ENCODE measurements at places on chromosomes 6 and 20.

DNA sequence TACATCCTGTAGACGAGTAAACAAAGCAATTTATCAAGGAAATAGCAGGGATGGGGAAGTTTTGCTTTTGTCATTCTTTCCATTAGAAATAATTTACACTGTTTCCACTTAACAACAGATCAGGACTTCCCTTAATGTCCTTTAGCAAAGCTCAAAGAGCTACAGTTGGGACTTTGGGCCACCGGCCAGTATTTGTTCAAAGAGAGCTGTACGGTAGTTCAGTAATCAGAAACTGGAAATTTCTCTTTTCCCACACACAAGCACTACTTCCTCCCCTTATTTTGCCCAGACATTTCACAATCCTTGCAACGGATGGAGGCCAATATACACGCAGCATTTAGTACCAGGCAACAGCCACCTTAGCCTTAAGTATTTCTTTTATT is 12.1 kb upstream of the HINT3 start:
- DNase-seq, result no peak

DNA sequence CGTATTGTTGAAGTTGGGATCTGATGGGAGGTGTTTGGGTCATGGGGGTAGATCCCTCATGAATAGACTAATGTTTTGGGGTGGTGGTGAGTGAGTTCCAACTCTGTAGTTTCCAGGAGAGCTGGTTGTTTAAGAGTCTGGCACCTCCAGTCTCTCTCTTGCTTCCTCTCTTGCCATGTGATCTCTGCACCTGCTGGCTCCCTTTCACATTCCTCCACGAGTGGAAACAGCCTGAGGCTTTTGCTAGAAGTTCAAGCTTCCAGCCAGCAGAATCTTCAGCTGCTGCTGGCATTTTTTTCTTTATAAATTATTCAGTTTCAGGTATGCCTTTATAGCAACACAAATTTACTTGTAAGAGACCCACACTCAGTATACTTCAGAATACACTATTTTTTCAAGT is 1021.6 kb downstream of the EYS start:
- DNase-seq, result no peak

DNA sequence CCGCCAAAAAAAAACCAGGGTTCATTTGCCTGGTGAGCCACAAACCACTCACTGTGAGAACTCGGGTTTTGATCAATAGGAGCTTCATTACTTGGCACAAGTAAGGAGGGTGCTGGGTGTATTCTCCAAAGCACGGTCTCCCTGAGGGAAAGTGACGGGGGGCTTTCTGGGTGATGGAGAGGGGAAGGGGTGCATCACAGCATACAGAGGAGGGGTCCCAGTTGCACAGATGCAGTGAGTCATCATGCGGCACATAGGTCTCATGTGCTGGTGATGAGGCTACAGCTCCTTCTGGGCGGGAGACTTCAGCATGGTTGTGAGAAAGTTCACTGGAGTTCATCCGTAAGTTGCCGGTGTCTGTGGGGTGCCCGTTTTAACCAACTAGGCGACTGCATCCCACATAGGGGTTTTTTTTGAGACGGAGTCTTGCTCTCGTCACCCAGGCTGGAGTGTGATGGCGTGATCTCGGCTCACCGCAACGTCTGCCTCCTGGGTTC is 36.2 kb downstream of the SUN5 start:
- peak; percentile 63 for DNase-seq

GRCh38 chr6:56297022-56297989 is 49.9 kb upstream of the COL21A1 start:
- no peak for DNase-seq

DNA sequence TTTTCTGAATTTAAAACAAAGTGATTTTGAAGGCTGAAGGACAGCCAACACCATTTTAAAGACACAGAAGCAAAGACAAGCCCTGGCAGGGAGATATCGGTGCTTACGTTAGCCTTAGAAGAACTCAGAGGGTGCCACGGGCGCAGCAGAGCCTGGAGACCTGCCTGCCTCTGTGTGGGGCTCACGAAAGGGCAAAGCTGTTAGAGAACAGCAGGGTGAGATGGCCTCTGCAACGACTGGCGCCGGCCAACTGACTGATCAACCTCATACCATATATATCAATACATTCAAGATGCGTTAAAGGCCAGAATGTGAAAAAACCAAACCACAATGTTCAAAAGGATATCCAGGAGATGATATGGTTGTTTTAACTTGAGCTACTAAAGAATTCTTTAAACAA is 151.0 kb upstream of the RPS6KA2 start:
- DNase-seq, result no peak

- DNase-seq, result no peak
Observed at GRCh38 chr6:157462956-157463742, 82.2 kb downstream of the ZDHHC14 start.

GRCh38 chr6:147141711-147142308 is 62.4 kb upstream of the STXBP5 start:
- no peak for DNase-seq

DNA sequence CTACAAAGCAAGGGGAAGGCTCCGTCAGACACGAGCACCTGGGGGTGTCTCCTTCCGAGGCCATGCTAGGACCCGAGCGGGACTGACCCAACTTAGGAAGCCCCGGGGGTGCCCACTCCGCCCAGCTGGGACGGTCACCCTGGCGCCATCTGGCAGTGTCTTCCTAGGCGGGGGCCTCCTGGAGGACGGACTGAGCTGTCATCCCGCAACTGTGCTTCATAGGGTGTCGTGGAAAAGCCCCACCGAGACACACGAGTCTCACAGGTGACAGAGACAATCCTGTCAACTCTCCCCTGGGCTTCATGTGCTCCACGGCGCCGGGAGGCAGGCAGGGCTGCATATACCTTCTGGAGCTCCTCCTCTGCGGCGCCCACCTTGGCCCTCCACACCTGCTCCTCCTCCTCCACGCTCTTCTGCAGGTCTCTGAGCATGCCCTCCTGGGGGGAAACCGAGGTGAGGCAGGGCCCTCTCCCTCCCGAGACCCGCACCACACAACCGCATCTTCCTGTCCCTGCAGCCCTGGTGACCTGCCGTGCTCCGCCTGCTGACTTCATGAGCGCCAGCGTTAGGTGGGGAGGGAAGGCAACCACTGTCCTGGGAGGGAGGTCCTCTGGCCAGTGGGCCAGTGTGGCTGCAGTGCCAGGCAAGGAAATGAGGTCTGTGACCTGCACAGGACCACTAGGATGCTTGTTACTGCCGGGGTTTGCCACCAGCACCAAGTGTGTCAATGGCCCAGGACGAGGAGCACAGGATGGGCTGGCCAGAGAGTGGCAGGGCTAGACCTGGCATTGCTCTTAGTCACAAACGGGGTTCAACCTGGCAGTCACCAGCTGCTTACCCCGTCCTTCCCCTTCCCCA is 50.7 kb downstream of the DSTN start:
- no peak for DNase-seq

DNA sequence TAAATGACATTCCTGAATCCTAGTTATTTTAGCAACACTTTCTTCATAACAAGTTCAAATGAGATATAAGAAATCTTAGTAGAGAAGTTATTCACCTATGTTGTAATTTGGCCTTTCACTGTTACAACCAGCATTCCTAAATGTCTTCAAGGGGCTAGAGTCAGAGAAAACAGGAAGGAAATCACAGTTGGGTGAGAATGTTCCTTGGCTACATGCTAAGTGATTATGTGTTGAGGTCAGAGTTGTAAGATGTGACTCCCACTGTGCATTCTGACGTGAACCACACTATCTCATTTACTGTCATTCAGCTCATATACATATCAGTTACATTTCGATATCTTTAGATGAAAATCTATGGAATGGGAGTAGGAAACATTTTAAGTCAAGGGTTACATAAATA is 51.0 kb upstream of the MLIP start:
- DNase-seq, result no peak

- DNase-seq, result no peak
Observed at GRCh38 chr6:110556317-110557110, 80.1 kb upstream of the SLC22A16 start.

DNA sequence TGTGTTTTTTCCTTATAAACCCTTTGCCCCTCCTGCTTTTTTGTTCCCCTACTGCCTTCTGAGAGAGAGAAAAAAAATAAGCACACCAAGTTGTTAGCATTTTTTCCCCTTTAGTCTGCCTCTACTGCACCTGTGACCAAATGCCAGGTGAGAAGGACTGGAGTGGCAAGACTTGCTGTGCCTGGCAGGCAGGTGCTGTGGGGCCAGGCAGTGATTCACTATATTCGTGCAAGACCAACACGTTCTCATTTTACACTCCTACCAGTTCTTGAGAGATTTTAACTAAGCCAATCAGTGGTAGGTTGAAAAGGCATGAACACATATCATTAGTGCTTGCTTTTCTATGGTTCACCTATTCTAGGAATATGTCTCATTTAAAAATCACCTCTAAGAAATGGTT is 109.7 kb downstream of the FIG4 start:
- no peak for DNase-seq

DNA sequence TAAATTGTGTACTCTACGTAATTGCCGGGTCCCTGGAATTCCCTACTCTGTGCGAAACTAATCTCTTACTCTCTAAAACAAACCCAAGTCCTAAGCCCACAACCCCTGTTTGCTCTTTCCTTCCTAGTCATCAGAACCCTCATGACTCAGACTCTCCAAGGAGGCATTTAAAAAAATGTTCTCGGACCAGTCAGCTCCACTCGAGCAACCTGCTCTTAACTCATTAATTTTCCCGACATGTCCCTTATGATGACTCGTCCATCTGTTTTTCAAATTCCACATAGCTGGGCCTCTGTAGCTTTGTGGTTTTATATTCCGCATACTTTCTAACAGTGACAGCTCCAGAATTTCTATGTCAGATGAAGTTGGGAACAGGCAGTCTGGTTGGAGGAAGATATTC is 2.6 kb upstream of the MUC22 start:
- DNase-seq, result no peak

GRCh38 chr20:32521780-32522525 is 63.2 kb downstream of the NOL4L start:
- peak; percentile 81 for DNase-seq

- DNase-seq, result no peak
Observed at GRCh38 chr6:15243910-15244619, 1.8 kb upstream of the JARID2 start.

- DNase-seq, result no peak
Observed at GRCh38 chr6:17886891-17887290, 100.5 kb downstream of the KIF13A start.
